ENCODE measurements at places on chromosomes 13 and 19.
A peak's percentile ranks its signal among the peaks of the same experiment; 100 is the strongest.

GRCh38 chr13:71677124-71677523 lies 189.9 kb downstream of the DACH1 start:
- DNase-seq: no peak

- DNase-seq: no peak
These were observed 1434.7 kb upstream of the PCDH20 start for GRCh38 chr13:62850331-62850730.

DNA sequence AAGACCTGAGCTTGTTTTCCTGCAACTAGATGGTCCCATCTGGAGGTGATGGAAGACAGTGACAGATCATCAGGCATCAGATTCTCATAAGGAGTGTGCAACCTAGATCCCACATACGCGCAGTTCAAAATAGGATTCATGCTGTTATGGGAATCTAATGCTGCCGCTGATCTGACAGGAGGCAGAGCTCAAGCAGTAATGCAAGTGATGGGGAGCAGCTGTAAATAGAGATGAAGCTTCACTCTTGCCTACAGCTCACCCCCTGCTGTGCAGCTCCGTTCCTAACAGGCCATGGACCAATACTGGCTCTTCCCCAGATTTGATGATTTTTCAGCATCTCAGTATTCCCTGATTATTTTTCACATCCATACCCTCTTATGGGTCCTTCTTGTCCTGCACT lies 208.4 kb upstream of the RXFP2 start:
- no peak for DNase-seq

- DNase-seq: no peak
These were observed 211.9 kb downstream of the TDRD3 start for GRCh38 chr13:60608954-60609353.

- DNase-seq: no peak
These were observed 51.3 kb downstream of the PCDH8 start for GRCh38 chr13:52797176-52797575.

- no peak for DNase-seq
These were observed 559.0 kb downstream of the TBC1D4 start for GRCh38 chr13:74922963-74923362.

DNA sequence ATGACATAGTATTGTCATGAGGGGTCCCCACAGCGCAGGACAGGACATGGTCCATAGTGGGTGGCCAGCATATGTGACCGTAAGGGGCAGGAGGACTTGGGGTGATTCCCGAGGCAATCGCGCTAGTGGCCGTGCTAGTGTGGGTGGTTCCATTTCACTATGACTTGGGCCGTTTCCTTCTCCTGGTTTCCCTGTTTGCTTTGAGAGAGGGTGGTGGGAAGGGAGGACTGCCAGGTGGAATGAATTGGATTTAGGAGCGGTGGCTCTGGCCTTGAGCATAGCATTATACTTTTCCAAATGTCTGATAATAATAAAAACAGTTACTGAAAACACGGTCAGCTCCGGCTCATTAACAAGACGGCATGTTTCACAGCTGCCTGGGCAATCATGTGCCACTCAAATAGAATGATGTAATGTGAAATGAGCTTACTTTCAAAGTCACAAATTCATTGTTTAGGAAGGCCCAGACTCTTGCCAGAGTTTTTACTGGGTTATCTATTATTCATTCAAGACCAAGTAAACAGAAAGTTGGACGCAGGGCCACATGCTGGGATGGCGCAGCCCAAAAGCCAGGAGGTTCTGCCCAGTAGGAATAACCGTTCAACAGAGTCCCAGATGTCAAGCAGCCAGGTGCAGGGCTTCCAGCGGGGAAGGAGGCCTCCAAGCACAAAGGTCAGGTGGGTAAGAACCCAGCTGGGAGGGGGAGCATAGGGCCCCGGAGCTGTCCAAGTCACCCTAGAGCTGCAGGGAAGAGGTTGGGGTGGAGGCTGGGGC lies 19.6 kb upstream of the SLC15A1 start:
- DNase-seq: no peak

DNA sequence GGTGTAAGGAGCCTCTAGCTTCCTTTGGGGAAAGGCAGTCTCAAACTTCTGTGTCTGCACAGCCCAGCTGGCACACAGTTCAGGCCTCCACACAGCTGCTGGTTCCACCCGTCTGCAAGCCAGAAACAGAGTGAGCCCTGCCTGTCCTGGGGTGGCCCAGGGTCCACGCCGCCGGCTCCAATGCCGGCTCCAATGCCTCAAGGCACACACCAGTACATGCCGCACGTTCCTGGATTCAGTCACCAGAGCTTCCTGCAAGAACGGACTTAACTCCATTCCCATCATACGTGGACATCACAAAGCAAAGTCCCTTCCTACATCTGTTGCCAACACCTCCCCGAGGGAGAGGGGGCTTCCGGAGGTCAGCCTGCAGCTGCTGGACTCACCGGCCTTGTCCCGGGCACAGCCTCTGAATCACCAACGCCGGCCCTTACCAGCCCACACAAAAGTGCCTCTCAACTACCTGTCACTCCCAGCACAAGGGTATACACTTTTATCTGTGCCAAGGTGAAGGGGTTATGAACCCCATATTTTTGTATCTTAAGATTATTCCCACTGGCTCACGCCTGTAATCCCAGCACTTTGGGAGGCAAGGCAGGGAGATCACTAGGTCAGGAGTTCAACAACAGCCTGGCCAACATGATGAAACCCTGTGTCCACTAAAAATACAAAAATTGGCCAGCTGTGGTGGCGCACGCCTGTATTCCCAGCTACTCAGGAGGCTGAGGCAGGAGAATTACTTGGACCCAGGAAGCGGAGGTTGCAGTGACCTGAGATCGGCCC lies 8.5 kb downstream of the SH3GL1 start:
- DNase-seq: peak; percentile 89
